ENCODE measurements at places on chromosomes 11 and 22. TPM values are rescaled to one million over a fixed set of nuclear protein-coding genes. Genes with fewer than 3 reads are reported as not detected.

Gene LMO2
- 148 TPM for total RNA-seq

Gene CFAP300
- total RNA-seq: not detected

Gene INPP5J
- 1.6 TPM for total RNA-seq

Gene CD82
- 326 TPM for total RNA-seq

Gene FSHB
- total RNA-seq: not detected

Gene RPL27A
- total RNA-seq: 1,658 TPM

Gene RIBC2
- 0.54 TPM for total RNA-seq

Gene TOP3B
- 39.0 TPM for total RNA-seq

Gene MS4A6E
- not detected for total RNA-seq

Gene OR2D3
- total RNA-seq: not detected

Gene SULT4A1
- under 0.01 TPM for total RNA-seq

Gene MUC5B
- under 0.01 TPM for total RNA-seq

Gene ELMOD1
- not detected for total RNA-seq

Gene RFPL2
- total RNA-seq: not detected

Gene SLC7A4
- 0.81 TPM for total RNA-seq

Gene SYNGR1
- total RNA-seq: 92.9 TPM

Gene PRAME
- under 0.01 TPM for total RNA-seq

Gene MIAT
- 14.3 TPM for total RNA-seq

Gene CTSW
- total RNA-seq: 95.9 TPM

Gene PANX2
- 6.5 TPM for total RNA-seq

Gene CD248
- total RNA-seq: 1.1 TPM

Gene HBE1
- total RNA-seq: under 0.01 TPM

Gene ADORA2A
- total RNA-seq: 12.4 TPM

Gene PDE2A
- 1.3 TPM for total RNA-seq

Gene TRPM5
- not detected for total RNA-seq

Gene C11orf42
- not detected for total RNA-seq

Gene PNPLA3
- total RNA-seq: under 0.01 TPM

Gene PGR
- total RNA-seq: under 0.01 TPM

Gene RBMXL2
- total RNA-seq: under 0.01 TPM
